Hematopoietic multipotent progenitor cell treated with erythropoietin and hydrocortisone succinate and interleukin-3 and kit ligand, for 15 days (in vitro differentiated cells): ENCODE measurements at places on chromosomes 2 and 18.

- no peak for DNase-seq
Measured at GRCh38 chr2:29611261-29611660, 310.1 kb downstream of the ALK start.

DNA sequence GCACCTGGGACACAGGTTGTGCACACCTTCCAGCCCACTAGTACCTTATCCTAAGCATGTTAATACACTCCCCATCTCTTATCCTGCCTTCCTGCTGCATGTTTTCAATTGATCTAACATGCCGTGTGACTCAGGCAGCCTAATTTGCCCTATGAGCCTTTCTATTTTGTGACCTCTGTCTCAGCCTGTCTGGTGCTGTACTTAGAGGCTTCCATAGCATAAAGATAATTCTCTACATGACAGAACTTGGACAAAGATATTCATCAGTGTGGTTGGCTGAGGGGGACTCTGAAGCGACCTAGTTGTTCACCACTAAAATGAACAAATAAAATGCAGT is 8.6 kb upstream of the TMEM37 start:
- DNase-seq: no peak

GRCh38 chr2:56474412-56475158 is 290.8 kb downstream of the CCDC85A start:
- no peak for DNase-seq

- no peak for DNase-seq
Measured at GRCh38 chr2:230717600-230717999, 5.0 kb downstream of the CAB39 start.

DNA sequence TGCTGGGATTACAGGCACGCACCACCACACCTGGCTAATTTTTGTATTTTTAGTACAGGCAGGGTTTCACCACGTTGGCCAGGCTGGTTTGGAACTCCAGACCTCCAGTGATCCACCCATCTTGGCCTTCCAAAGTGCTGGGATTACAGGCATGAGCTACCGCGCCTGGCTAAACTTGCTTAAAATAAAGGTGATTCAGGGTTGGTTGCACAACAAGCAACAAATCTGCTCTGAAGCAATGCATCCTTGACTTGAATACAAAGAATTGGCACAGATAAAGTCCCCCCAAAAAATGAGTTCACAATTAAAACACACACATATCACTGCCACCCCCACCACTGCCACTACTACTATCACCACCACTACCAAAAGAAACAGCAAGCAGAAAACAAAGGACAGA is 34.9 kb downstream of the CCDC88A start:
- DNase-seq: no peak

DNA sequence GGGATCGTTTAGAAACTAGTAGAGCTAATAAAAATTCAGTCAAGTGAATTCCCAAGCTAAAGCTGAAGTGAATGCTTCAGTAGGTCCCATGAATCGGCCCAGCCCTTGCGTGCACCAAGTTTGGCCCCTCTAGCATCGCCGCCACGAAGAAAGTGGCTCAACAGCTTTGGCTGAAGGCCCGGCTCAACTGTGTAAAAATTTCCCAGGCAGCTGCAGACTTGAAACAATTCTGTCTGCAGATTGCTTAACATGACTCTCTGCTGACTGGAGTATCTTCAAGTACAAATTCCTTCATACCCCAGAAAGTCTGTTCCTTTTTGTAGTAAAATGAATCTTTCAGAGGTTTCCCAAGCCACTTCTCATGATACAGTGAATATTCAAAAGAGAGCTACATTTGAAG is 32.7 kb downstream of the ALMS1 start:
- no peak for DNase-seq

DNA sequence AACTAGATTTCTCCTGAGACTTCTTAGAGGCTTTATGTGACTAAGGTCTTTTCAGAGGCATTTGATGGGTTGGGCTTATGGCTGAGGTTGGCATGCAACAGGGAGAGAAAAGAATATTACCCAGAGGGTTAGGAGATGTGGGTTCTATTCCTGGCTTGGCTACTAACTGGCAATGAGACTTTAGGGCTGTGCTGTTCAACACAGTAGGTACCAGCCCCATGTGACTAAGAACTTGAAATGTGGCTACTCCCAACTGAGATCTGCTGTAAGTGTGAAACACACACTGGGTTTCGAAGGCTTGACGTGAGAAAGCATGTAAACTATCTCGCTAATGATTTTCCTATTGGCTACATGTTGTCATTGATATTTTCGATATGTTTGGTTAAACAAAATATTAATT is 324.9 kb upstream of the SLC14A2 start:
- DNase-seq: no peak

DNA sequence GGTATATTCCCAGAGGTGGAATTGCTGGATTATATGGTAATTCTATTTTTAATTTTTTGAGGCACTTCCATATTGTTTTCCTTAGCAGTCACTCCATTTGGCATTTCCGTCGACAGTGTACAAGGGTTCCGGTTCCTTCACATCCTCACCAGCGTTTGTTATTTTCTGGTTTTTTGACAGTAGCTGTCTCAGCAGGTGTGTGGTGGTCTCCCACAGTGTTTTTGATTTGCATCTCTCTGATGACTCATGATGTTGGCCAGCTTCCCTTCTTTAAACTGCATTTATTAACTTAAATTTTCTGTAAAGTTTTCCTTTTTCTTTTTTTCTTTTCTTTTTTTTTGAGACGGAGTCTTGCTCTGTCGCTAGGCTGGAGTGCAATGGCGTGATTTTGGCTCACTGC is 19.7 kb downstream of the SH3BP4 start:
- no peak for DNase-seq

GRCh38 chr2:102737431-102737830 is 24.4 kb upstream of the TMEM182 start:
- no peak for DNase-seq

DNA sequence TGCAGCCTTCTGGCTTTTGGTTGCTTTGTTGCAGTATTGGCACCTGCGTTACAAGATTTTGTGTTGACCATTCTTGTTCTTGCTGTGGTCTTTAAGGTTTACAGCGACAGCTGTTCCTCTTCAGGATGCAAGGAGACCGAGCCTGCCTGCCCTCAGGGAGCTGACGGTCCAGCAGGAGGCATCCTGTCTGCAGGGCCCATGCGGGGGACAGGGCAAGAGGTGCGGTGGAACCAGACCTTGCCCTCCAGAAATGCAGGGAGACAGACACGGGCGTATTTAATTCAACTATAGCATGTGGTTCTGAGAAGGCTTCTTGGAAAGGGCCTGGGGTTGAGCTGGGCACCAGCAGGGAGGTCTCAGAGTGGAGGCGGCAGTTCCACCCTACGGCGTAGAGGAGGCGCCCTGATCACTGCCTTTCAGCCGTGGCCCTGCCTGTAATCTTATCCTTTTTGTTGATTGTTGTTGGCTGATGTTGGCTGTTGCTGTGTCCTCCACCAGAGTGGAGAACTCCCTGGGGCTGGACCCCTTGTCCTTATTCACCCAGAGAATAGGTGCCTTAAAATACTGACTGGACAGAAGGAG is 71.7 kb downstream of the HPCAL1 start:
- DNase-seq: no peak

DNA sequence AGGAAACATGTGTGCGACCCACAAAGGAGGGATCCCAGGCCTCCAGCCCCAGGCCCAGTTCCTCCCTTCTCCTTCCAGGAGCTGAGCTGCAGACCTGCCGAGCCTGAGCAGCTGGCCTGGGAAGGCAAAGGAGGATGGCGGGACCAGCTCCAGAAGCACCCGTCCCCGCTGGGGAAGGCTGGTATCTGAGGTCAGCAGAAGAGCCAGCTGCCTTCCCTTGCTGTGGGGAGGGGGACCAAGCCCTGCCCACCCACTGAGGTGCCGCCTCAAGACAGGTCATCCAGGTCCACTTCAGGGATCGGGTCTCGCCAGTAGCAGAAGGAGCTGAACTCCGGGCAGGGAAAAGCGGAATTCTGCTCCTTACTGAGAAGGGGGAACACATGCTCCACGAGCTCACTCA is 73.2 kb downstream of the EMILIN2 start:
- no peak for DNase-seq

DNA sequence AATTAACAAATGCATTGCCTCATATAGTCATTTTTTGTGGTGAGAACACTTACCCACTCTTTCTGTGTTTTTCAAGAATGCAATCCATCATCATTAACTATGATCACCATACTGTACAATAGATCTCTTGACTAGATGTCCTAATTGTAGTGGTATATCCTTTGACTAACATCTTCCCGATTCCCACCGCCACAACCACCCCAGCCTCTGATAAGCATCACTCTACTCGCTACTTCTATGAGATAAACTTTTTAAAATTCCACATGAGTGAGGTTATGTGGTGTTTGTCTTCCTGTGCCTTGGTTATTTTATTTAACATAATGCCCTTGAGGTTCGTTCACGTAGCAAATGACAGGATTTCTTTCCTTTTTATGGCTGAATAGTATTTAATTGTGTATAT is 6.6 kb downstream of the VWA3B start:
- no peak for DNase-seq

- no peak for DNase-seq
Measured at GRCh38 chr18:45156946-45157345, 458.3 kb upstream of the SLC14A2 start.

- no peak for DNase-seq
Measured at GRCh38 chr2:200471324-200471848, 38.5 kb downstream of the KCTD18 start.

DNA sequence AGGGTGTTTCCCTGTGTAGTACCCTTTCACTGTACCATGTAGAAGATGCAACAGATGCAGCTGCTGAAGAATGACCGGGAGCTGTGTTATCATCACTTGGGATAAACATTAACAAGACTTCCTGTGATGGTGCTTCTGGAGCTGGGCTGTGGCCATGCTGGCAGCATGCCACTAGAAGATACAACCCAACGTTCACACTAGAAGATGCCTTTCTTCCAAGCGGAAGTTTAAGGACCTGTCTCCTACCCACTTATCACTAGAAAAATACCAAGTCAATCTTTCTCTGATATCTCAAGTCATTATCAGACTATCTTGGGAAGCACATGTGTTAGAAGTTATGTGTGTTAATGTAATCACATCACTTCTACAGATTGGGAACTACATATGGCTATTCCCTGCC is 953.5 kb downstream of the CNTNAP5 start:
- DNase-seq: no peak

GRCh38 chr18:51391215-51391614 is 193.7 kb upstream of the MEX3C start:
- no peak for DNase-seq

GRCh38 chr2:210388148-210388547 is 73.2 kb upstream of the MYL1 start:
- DNase-seq: no peak

GRCh38 chr2:28318023-28318422 is 74.6 kb upstream of the FOSL2 start:
- DNase-seq: no peak

- DNase-seq: no peak
Measured at GRCh38 chr18:39345321-39345720, 1779.7 kb upstream of the CELF4 start.

DNA sequence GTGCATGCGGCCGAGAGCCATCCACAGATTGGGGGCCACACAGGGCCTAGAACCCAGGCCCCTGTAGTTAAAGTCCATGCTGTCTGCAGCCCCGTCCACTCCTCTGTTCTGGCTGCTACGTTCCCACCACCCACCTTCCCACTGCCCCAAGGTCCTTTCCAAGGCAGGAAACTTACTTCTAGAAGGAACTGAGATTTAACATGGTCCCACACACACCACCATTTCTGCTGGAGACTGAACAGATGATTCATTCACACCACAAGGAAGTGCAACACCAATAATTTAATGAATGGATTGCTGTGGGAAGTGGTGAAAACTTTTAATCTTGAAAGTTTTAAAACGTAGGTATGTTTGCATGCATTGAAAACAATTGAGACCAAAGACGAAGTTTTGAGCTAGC is 95.2 kb downstream of the LBH start:
- DNase-seq: no peak

- peak; percentile 47 for DNase-seq
Measured at GRCh38 chr2:238238766-238239542, 884 bp downstream of the HES6 start.

DNA sequence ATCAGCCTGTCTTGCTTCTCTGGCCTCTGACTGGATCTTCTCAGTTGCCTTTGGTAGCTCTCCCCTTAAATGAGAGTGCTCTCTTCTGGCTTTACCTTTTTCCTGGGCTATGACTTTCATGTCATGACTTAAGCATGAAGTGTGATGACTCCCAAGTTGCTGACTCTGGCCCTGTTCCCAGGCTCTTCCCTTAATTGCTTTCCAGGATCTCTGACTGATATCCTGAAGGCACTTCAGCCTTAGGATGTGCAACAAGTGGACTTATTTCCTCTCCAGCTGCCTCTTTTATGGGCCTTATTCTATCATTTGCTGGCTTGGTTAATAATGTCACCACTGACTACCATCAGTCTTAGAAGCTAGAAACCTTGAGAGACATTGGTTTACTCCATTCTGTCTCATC is 17.4 kb downstream of the SEMA4F start:
- no peak for DNase-seq

GRCh38 chr2:198073253-198073652 is 268.9 kb downstream of the PLCL1 start:
- no peak for DNase-seq

DNA sequence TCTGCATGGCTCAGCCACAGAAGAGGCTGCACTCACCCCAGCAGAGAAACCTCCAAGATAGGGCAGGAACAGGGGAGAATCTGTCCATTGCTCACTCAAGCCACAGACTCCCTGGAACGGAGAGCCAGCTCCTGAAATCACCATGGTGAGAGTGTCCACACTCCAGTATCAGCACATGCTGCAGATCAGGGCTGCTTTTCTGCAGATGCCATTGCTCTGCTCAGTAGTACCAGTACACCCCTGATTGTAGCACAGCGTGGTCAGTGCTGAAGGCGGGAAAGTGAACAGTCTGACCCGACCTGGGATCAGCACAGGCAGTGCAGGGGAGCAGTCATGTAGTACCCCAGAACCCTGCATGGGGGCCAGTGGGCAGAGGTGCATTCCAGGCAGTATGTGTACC is 73.9 kb downstream of the GYPC start:
- no peak for DNase-seq

DNA sequence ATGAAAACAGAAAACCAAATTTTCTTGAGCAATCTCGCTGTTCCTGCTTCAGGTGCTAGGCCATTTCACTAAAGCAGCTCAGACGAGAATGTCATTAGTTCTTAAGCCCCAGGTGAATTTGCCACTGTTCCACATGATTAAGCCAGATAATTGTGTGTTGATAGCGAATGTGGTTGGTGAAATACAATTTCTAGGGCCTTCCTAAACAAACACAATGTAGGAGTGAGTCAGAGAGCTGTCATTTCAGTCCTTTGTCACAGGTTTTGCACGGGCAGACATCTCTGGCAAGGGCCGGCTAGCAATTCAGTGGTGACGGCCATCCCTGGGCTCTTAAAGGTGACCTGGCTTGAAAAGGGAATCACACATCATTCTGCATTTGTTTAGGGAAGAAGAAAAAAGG is 170.7 kb downstream of the TMEM182 start:
- DNase-seq: no peak

DNA sequence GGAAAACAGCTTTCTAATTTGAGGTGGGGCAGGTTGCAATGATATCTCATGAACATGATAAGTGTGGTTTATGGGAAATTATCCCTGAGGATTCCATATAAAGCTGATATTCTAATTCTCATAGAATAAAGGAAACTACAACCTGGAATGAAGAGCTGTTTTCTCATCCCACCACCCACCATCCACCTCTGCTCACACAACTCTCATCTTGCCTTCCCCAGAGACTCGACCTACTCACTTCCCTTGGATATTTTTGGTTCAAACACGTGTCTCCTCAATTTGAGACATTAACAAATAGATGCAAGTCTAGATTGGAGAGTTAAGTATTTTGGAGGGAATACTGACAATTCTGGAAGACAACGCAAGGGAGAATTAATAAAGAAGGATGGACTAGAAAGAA is 490.9 kb downstream of the TMEM182 start:
- DNase-seq: no peak

- DNase-seq: no peak
Measured at GRCh38 chr2:217248312-217248935, 388.6 kb upstream of the TNP1 start.
